ENCODE measurements at places on chromosomes 11 and 22. TPM values are rescaled to one million over a fixed set of nuclear protein-coding genes. Genes with fewer than 3 reads are reported as not detected.

- no peak for DNase-seq
Observed at GRCh38 chr22:27459999-27460398, 341.6 kb downstream of the MN1 start.

- DNase-seq = peak; percentile 1
Observed at GRCh38 chr11:34243600-34244464, 114.0 kb downstream of the ABTB2 start.

The RPS13 gene
- 798 TPM for total RNA-seq

GRCh38 chr11:60150279-60150678 lies 32.6 kb downstream of the MS4A6A start:
- no peak for DNase-seq

DNA sequence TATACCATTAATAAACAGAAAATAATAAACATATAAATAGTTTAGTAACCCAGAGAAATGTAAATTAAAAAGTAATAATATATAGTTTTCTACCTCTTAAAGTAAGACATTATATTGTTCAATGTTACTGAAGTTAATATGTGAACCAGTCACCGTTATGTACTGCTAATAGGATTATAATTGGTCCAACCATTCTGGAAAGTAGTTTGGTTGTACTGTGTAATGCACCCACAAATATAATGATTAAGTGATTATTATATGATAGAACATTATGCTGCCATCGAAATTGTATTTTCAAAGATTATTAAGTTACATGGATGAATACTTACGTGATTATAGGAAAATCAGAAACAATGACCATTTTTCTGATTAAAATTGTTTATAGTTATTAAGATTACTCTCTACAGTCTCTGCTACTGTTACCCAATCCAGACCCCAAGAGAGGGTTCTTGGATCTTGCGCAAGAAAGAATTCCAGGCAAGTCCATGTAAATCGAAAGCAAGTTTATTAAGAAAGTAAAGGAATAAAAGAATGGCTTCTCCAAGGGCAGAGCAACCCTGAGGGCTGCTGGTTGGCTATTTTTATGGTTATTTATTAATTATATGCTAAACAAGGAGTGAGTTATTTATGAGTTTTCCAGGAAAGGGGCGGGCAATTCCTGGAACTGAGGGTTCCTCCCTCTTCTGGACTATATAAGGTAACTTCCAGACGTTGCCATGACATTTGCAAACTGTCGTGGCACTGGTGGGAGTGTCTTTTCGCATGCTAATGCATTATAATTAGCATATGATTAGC lies 50.1 kb downstream of the ACER3 start:
- no peak for DNase-seq

DNA sequence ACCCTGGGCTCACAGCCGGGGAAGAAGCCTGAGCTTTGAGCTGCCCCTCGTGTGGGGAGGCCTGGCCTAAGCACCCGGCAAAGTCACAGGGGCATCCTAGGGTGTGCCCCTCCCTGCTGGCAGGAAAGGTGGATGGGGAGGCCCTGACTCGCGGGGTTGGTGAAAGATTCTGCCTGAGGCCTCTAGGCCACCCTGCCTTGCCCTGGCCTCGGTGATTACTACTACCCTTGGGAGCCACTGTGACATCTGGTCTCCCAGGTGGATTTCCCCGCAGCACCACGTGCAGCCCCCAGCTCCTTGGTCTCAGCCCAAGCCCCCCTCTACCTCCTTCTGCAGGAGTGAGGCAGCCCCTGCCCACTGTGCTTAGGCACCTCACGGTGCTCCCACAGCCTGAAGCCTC lies 23.9 kb downstream of the GNAZ start:
- no peak for DNase-seq

GRCh38 chr22:25084405-25085107 lies 115.1 kb upstream of the CRYBB3 start:
- DNase-seq = no peak

- DNase-seq = no peak
Observed at GRCh38 chr11:118398791-118399559, 2.4 kb upstream of the ATP5MG start.

The TEF gene
- total RNA-seq = 3.2 TPM

- DNase-seq = no peak
Observed at GRCh38 chr11:105193260-105193659, 53.7 kb upstream of the CARD18 start.

GRCh38 chr22:43205261-43205691 lies 18.3 kb upstream of the TTLL12 start:
- peak; percentile 83 for DNase-seq

The SLC25A17 gene
- total RNA-seq = 18.5 TPM

The OR56A1 gene
- not detected for total RNA-seq

DNA sequence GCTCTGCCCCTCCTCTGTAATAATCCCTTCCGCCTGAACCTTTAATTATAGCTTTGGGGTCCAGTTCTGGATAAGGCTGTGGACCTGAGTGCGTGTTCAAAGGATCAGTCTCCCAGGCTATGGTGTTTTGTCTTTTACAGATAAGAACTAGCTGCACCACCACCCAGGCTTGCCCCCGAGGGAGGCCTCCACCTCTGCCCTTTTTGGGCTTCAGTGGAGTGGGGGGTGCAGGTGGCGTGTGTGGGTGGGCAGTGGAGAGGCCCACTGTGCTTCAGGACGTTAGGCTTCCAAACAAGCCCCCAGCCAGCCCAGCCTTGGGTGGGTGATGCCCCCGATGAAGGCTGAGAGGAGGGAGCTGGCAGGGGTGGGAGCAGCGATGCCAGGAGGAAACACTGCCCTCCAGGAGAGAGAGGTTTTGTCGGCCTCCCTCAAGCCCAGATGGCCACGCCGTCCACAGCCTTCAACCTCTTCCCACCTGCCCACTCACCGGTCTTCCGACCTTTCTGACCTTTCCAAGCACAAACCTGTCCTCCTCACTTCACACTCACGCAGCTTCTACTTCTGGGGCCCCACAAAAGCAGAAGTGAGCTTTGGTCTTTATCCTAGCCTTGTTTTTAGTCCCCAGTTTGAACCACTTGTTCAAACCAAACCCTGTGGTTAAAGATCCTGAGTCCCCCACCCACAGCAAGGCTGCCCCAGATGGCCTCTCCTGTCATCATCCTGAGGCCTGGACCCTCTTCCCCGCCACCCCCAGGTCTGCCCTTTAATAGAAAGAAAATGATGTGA lies 20.4 kb downstream of the PSMD13 start:
- no peak for DNase-seq

GRCh38 chr11:121604152-121604551 lies 151.4 kb upstream of the SORL1-AS1 start:
- DNase-seq = no peak

GRCh38 chr22:49084206-49084605 lies 743.5 kb downstream of the BRD1 start:
- peak; percentile 57 for DNase-seq

GRCh38 chr11:33651990-33652389 lies 48.6 kb downstream of the C11orf91 start:
- no peak for DNase-seq

- DNase-seq = no peak
Observed at GRCh38 chr11:11871991-11872401, 30.2 kb downstream of the USP47 start.

The CARD18 gene
- not detected for total RNA-seq
